Activated CD8-positive, alpha-beta T cell treated with anti-CD3 and anti-CD28 coated beads for 36 hours (primary cell): ENCODE measurements at places on chromosomes 4 and X. TPM values are rescaled to one million over a fixed set of nuclear protein-coding genes. Genes with fewer than 3 reads are reported as not detected.
A peak's percentile ranks its signal among the peaks of the same experiment; 100 is the strongest.

DNA sequence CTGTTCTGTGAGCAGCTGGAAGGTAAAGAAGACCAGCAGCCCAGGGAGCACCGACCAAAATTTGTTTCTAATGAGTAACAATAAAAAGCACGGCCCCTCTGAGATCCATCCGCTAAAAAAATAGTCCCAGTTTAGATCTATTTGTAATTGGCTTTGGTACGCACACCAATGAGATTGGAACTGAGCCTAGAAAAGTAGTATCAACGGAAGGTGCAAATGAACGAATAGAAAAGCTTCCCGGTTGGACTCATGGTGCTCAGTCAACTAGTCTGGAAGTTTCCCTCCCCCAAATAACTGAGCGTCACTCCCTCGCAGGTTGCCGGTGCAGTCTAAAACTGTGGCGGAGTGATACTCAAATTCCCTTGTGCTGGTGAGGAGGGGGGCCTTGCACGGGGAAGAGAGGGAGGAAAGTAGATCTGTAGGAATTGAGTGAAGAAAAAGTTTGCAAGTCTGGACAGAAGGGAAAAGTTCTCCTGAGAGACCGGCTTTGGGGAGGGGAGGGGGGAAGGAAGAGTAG lies at the start of gene COL4A5:
Gene COL4A5 (plus strand): TSS at position 413 of the 517 bp plus-strand sequence. CDS start 288 bp downstream, outside the sequence.
- H3K4me1 ChIP-seq: peaks cover 6% of the 10 kb centered on the region
- no peak for DNase-seq

DNA sequence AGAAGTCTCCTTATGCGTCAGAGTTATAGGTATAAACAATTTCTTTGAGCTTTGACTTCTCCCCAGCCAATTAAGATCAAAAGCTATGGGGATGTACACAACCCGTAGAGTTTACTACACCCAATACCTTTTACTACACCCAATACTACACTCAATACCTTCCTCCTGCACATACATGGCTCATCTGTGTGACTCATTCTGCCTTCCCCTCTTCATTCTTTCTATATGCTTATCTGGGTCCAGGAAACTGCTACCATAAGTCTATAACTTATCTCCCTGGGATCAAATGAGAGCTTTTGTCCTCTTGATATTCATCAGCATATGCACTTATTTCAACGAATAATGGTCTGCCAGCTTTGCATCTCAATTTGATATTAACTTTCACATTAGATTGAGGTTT lies 28.2 kb downstream of the ANKRD50 start:
- no peaks in the 10 kb centered on the region for H3K27me3 ChIP-seq
- peaks cover 8% of the 10 kb centered on the region for H3K4me1 ChIP-seq
- H3K27ac ChIP-seq: no peak overlapping the region
- DNase-seq: no peak

GRCh38 chr4:9933184-9933583 lies 88.1 kb downstream of the SLC2A9 start:
- no peak for DNase-seq
- H3K27me3 ChIP-seq: no peaks in the 10 kb centered on the region
- H3K27ac ChIP-seq: no peak overlapping the region
- H3K4me3 ChIP-seq: no peak overlapping the region

DNA sequence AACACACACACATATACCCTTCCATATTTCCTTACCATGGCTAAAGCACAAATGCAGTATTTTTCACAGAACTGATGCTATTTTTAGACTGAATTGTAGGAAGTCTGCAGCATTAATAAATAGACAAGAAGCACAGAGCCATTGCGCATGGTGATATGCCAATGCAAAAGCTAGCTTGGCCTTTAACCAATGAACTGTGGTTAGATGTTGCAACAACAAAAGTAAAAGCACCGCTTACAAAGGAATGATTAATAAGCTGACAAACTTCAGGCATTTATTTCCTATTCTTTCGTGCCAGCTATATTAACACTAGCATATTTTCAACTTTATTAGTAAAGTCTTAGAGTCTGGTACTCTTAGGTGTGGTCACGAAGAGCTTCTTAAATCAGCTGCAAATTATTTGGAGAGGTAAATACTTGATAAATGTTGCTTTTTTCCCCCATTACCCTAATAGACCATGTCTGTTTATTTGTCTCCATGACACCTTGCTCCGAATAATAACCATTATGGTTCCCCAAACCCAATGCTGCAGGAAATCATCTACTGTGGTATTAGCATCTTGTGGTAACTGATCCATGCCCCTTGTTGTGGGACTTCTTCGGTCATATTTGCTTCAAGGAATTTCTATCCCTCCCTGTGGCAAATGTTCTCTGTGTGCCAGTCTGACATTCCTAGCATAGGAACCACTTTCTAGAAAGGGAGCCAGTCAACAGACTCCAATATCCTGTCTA lies 306.1 kb upstream of the TAPT1 start:
- no peak overlapping the region for H3K27ac ChIP-seq
- H3K4me1 ChIP-seq: no peaks in the 10 kb centered on the region
- H3K4me3 ChIP-seq: no peak overlapping the region
- DNase-seq: no peak
- H3K36me3 ChIP-seq: no peaks in the 10 kb centered on the region

- peak overlapping the region; percentile 91 for H3K27ac ChIP-seq
- peak; percentile 74 for DNase-seq
- peaks cover 20% of the 10 kb centered on the region for H3K4me1 ChIP-seq
Observed at GRCh38 chr4:51843309-51844152, 578 bp downstream of the DCUN1D4 start.

GRCh38 chr4:165011403-165011802 lies 20.4 kb upstream of the TRIM60 start:
- no peaks in the 10 kb centered on the region for H3K36me3 ChIP-seq
- H3K27ac ChIP-seq: no peak overlapping the region
- H3K27me3 ChIP-seq: peaks cover 8% of the 10 kb centered on the region
- no peak overlapping the region for H3K4me3 ChIP-seq
- DNase-seq: no peak
- H3K4me1 ChIP-seq: peaks cover 12% of the 10 kb centered on the region

DNA sequence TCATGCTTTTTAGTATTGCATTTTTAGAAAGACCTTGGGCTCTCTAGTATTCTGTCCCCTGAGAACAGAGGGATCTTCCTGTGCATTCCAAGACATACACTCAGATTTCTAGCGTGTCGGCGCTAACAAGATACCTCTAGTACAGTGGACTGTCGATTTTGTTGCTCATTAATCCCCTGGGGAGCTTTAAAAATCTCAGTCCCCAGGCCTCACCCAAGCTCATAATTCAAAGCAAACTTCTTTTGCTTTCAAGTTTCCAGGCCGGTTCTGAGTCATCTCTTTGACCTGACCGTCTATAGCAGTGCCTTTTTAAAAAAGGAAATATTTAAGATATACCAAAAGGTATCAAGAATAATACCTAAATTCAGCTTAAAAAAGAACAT lies 137.0 kb downstream of the AMMECR1 start:
- H3K4me1 ChIP-seq: peaks cover 17% of the 10 kb centered on the region
- H3K27ac ChIP-seq: no peak overlapping the region
- H3K36me3 ChIP-seq: peaks cover 15% of the 10 kb centered on the region
- H3K27me3 ChIP-seq: no peaks in the 10 kb centered on the region

DNA sequence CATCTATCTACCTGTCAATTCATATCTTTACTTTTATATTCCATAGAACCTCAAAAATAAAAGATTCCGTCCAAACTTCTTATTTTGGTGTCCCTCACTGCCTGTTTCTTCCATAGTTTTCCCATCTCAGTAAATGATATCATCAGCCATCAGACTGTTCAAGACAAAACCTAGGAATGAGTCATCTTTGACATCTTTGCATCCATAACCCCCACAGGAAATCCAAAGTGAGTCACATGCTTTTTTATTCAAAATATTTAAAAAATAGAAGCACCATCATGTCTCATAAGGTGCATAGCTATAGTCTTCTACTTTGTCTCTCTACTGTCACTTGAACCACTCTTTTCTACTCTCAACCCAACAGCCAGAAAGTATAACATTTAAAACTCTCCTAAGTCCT lies 29.9 kb upstream of the CXXC4 start:
- H3K27ac ChIP-seq: no peak overlapping the region
- no peak for DNase-seq
- H3K27me3 ChIP-seq: no peaks in the 10 kb centered on the region
- no peaks in the 10 kb centered on the region for H3K4me1 ChIP-seq
- no peaks in the 10 kb centered on the region for H3K36me3 ChIP-seq

- no peaks in the 10 kb centered on the region for H3K27me3 ChIP-seq
- no peak for DNase-seq
- H3K27ac ChIP-seq: no peak overlapping the region
- H3K36me3 ChIP-seq: no peaks in the 10 kb centered on the region
Observed at GRCh38 chr4:123553279-123553678, 156.7 kb downstream of the SPRY1 start.

DNA sequence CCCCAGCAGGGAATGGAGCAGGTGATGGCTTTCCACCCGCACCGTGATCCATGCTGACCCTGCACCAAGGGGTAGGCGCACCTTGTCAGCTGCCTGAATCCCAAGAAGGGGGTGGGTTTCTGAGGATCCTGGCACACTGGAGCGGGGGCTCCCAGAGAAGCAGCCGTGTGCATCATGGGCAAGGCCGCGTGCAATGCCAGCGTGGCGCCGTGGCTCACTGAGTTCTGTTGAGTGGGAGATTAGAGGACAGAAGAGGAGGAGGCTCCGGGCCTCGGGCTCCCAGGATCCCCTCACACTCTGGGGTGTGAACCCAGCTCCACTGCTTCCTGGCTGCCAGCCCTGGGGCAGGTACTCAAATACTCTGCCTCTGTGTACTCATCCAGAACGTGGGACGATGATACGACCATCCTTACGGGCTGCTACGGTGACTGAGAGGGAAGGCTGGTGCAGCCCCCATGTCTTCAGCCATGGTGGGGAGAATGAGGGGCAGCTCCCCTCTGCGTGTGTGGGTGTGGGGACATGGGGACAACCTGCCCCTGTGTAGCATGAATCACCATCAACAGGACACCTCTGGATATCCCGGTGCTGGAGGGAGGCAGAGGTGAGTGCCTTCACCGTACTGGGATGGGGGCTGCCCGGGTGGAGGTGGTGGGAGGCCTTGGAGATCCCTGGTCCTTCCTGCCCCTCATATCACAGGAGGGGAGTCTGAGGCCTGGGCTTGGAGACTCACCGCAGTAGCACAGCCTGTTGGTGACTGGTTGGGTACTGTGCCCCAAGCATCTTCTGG lies 52.6 kb downstream of the CPZ start:
- H3K27me3 ChIP-seq: no peaks in the 10 kb centered on the region
- no peaks in the 10 kb centered on the region for H3K4me1 ChIP-seq
- no peak for DNase-seq
- no peaks in the 10 kb centered on the region for H3K36me3 ChIP-seq
- H3K27ac ChIP-seq: no peak overlapping the region
- no peak overlapping the region for H3K4me3 ChIP-seq

DNA sequence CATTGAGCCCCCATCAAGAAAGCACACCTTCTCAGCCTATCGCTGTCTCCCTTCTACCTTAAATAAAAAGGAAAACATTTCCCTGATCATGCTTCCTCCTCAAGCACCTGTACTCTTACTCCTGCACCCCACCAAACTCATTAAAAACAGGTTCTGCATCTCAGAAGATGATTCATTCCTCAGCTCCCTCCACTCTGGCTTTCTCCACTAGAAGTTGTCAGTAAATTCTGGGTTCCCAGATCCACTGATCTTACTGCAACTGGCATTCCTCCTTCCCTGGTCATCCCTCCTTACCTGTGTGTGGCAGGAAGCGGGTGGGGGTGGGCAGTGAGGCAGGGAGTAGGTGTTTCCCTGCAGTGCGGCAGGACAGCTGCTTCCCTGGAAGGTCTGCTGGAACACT lies 108.8 kb downstream of the GPR143 start:
- no peak overlapping the region for H3K27ac ChIP-seq
- no peak for DNase-seq
- peaks cover 11% of the 10 kb centered on the region for H3K36me3 ChIP-seq
- H3K4me1 ChIP-seq: no peaks in the 10 kb centered on the region
- no peak overlapping the region for H3K4me3 ChIP-seq

GRCh38 chr4:108433832-108434231 lies 186.5 kb upstream of the RPL34 start:
- H3K4me3 ChIP-seq: peak overlapping the region; percentile 56
- no peaks in the 10 kb centered on the region for H3K27me3 ChIP-seq
- peak; percentile 40 for DNase-seq
- peak overlapping the region; percentile 77 for H3K27ac ChIP-seq

DNA sequence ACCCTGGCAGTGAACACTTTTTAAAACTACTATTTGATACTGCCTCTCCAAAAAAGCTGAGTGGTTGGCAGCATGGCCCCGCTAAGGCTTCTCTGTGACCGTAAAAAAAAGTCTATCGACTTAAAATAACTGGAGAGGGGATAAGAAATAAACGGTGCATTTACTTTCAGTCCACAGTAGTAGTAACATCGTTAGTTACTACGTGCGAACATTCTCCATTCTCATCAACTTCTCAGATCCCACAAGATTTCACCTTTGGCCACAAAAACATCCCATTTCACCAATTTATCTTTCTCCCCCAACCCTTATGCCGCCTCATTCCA lies 524 bp upstream of the EXOSC9 start:
- peaks cover 48% of the 10 kb centered on the region for H3K4me1 ChIP-seq
- H3K27me3 ChIP-seq: no peaks in the 10 kb centered on the region
- peak overlapping the region; percentile 82 for H3K4me3 ChIP-seq
- no peak for DNase-seq
- H3K27ac ChIP-seq: peak overlapping the region; percentile 96

GRCh38 chrX:125786316-125786715 lies 379.8 kb downstream of the DCAF12L2 start:
- no peak for DNase-seq
- no peak overlapping the region for H3K4me3 ChIP-seq
- H3K27me3 ChIP-seq: no peaks in the 10 kb centered on the region
- no peaks in the 10 kb centered on the region for H3K4me1 ChIP-seq

DNA sequence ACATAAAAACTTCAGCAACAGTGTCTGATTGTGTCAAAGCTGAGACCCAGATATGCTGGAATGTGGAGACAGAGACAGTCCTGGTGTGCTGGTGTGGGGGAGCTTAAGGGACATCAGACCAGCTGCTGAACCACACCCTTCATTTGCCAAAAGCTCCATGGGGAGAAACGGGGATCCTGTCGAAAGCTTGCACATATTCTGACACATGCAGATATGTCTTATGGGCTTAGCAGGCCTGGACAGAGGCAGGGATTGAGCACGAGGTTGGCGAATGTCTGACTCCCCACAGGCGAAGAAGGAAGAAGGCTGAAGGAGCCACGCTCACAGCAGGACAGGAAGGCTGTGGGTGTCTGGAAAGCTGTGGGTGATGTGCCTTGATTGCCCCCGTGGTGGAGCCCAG lies 72.1 kb upstream of the ACSL1 start:
- H3K27me3 ChIP-seq: peaks cover 7% of the 10 kb centered on the region
- H3K27ac ChIP-seq: no peak overlapping the region
- H3K4me1 ChIP-seq: no peaks in the 10 kb centered on the region
- no peak overlapping the region for H3K4me3 ChIP-seq

GRCh38 chrX:50081282-50081889 lies 119.4 kb downstream of the AKAP4 start:
- H3K27ac ChIP-seq: no peak overlapping the region
- DNase-seq: peak; percentile 8
- H3K4me3 ChIP-seq: no peak overlapping the region
- H3K36me3 ChIP-seq: peaks cover 1% of the 10 kb centered on the region
- H3K27me3 ChIP-seq: no peaks in the 10 kb centered on the region
- no peaks in the 10 kb centered on the region for H3K4me1 ChIP-seq

Gene ANOS1
- 0.04 TPM for total RNA-seq

Gene SEC24D
- 25.2 TPM for total RNA-seq

Gene ZNF280C
- total RNA-seq: 5.4 TPM

Gene NAP1L5
- 5.8 TPM for total RNA-seq

Gene LONRF3
- 1.9 TPM for total RNA-seq

Gene XK
- 0.07 TPM for total RNA-seq

Gene RAB33A
- 28.8 TPM for total RNA-seq

Gene SLC10A7
- 10.7 TPM for total RNA-seq

Gene RNF212
- 3.0 TPM for total RNA-seq

Gene ZNF732
- total RNA-seq: not detected

Gene CRMP1
- not detected for total RNA-seq

Gene TMEM131L
- 52.4 TPM for total RNA-seq

Gene TRIM75
- not detected for total RNA-seq

Gene CXorf49
- total RNA-seq: not detected
